ENCODE measurements at places on chromosomes 5 and 9.

DNA sequence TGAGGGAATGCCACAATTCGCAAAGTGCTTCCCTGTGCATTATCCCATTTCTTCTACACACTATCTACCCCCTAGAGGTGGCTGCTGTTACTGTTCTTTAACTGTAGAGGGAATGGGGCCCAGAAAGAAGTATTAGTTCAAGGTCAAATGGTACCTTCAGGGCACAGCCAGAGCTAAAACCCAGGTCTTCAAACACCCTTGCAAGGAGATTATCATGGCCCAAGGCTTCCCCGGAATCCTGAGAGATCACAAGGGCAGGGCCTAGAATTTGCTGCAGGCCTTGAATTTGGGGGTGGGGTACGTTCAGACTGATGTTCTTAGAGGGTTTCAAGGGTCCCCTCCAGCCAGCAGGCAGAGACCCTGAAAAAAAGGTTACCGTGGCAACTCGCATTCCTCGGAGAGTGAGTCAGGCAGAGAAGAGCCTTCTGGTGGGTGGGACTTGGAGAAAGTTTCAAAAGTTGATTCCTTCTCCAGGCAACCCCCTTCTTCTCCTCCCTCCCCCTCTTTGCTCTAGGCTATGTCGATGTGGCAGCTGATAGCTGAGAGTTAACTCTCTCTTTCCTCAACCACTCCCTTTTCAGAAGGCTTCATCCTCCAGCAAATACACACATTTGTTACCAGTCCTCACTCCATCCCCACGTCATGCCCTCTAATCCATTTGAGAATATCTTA is 1.9 kb downstream of the SPARC start:
- DNase-seq: no peak

DNA sequence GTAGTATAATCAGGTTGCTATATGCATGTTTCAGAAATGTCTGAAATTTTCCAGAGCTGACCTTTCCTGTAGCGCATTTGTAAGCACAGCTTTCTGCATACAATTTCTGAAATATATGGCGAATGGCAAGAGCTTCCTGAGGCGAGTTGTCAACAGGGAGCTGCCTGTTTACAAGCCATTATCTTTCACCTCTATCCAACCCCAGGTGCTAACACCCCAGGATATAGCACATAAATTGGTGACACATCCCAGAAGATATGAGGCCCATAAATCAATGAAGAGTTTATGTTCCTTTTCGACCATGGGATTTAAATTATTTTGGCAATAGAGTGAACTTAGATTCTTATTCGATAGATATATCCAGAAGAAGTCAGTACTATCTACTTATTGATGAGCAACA is 379.8 kb downstream of the KDM4C start:
- DNase-seq: no peak

- DNase-seq: no peak
These were observed 40.5 kb downstream of the DAB2IP start for GRCh38 chr9:121691890-121692289.

GRCh38 chr5:34775886-34776285 is 63.1 kb upstream of the TTC23L start:
- no peak for DNase-seq

DNA sequence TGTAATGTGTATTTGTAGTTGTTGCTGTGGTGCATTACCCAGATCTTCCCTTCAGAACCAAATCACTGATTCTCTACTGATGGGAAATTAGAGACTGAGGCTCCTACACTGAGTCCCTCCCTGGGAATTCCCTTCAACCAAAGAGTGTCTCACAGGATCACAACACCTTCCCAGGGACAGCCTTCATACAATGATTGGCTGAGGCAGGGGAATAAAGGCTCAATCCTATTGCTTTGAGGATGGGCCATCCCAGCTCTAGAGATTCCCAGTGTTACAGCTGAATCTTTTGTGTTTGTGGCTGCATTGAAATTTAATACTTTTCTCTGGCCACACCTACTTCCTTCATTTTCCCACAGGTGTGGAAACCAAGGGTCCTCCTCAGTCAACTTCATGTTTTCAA is 96.4 kb upstream of the ELL2 start:
- no peak for DNase-seq

DNA sequence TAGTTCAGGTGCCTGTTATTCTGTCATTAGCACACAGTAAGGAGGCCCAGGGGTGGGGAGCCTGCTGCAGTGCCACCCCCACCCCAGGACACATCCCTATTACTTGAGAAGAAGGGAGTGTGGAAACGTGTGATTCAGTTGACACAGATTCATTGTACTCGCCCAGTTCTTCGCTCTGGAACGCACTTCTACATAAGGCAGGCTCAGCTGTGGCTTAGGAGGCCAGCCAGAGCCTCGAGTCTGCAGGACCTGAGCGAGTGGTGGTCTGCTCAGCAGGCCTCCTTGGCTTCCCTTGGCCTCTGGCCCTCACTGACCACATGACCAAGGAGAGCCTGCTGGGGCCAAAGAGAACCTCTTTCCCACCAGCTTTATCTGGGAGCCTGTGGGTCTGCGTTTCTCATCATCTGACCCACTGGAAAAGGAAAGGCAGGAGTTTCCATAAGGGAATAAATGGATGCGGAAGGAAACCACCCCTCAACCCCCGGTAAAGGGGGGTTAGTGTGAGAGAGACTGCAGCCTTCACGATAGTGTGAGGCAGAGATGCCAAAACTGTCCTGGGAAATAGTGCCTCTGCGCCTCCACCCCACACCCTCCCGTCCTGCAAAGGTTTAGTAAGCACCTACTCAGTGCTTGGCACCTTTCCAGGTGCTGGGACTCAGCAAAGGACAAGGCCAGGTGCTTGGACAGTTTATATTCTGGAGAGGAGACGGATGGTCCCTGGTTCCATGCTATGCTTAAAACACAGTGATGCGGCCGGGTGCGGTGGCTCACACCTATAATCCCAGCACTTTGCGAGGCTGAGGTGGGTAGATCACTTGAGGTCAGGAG is 73.7 kb downstream of the PPARGC1B start:
- no peak for DNase-seq
